Activated gamma-delta T cell treated with Interleukin-2 at 50 U/mL for 16 hours (primary cell): ENCODE measurements at places on chromosomes 12 and 14.

DNA sequence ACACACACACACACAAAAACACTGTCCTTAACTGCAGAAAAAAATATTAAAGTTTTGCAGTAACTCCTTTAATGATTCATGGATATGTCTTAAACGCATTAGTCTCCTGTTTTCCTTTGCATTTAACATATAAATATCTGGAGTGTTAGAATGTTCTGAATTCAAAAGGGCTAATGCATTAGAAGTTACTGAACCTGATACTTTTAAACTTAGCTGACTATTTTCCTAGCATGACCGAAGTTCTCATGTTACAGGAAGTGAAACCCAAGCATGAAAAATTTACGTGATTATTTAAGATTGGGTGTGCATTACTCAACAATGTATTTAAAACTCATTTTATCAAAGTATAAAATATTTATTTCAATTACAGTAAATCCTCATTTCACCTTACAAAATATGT is 791.2 kb downstream of the FLRT2 start:
- DNase-seq: no peak

GRCh38 chr14:59406454-59407245 is 58.5 kb downstream of the GPR135 start:
- no peak for DNase-seq

GRCh38 chr14:70785556-70785955 is 23.8 kb downstream of the MAP3K9 start:
- no peak for DNase-seq

DNA sequence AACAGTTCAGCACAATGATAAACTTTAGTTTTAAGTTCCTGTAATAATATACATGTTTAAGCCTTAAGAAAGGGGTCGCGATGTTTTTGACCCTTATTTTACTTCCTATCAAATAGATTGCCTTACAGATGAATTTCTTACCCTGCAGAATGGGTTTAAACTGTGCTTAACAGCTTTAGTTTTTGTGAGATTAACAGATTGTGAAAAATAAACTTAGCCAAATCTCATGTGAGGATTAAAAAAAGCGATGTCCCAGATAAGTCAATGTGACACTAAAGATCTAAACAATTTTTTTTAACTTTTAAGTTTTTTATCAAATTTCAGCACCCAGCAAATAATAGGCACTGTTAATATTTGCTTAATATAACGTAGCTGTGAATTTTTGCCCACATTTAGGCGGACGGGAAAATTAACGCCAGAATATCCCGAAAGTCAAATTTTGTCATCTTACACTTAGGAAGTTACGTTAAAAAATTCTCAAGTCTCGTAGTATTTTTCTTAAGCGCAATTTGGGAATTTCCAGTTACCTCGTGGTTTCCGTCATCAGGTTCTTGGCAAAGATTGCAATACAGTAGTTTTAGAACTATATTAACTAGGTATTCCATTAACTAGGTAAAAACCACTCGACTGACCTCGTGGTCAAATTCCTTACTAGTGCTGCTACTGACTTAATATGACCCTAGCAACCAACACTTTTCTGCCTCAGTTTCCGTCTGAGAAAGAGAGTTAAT is 1.2 kb downstream of the HNRNPC start:
- DNase-seq: no peak

DNA sequence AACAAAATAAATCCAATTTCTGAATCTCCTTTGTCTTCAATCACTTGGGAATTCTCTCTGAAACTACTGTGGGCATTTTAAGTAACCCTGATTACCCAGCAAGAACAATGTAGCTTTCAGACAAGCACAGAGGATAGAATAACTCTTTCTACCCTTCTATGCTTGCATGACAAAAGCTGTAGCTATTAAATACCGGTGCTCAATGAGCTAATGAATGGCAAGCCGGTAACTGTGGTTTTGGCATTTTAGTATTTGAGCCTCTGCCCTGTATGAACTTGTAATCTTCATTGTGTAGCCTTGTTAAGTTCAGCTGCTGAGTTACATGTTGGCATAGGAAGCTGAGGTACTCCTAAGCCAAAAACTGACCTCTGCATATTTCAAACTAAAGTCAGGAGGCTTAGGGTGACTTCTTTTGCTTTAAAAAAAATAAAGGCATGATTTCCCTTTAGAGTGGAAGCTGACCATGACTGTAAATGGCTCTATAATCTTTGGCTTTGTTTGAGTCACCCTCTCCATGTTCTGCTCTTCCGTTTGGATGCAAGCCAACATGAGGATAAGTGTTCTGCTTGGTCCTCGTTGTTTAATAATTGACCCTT is 171.0 kb upstream of the HIF1A start:
- no peak for DNase-seq
